ENCODE measurements at places on chromosomes 12 and 14. TPM values are rescaled to one million over a fixed set of nuclear protein-coding genes. Genes with fewer than 3 reads are reported as not detected.

The BEGAIN gene
- total RNA-seq = under 0.01 TPM

- no peak for DNase-seq
These were observed 113.5 kb upstream of the VRK1 start for GRCh38 chr14:96683562-96684289.

GRCh38 chr12:92149563-92149962, 3.9 kb upstream of the BTG1 start:
- DNase-seq = no peak

The EPYC gene
- not detected for total RNA-seq

DNA sequence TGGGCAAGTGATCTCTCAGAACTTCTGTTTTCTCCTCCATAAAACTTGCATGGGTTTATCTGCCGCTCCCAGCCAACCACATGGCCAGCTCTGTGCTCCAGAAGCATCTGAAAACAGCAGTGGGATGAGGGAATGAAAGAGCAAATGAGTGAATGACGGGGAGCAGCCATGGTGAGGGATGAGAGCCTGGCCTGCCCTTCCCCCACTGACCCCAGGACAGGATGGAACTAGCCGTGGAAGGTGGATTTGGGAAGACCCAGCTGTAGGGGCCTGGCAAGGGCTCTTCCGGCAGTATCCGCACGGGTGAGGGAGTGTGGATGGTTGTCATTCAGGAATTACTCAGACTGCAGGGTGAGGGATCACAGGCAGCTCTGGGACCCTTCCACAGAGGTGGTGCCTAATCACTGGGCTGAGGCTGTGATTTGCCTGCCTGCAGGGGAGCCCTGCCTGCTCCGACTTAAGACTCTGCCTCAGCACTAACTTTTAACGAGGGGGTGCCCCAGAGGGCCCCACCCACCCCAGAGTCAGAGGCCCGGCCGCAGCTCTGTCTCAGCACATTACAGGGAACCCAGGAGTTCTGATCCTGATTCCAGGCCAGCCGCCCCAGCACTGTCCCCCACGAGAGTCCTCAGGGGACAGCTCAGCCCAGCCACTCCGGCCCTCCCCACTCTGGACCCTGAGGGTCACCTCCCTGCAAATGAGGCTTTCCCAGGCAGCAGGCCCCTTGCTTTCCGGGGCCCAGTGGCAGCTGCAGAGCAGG, 136.8 kb upstream of the C14orf180 start:
- DNase-seq = no peak

- no peak for DNase-seq
These were observed 9.4 kb downstream of the CDCA4 start for GRCh38 chr14:105011312-105011990.

The PZP gene
- total RNA-seq = 0.26 TPM

DNA sequence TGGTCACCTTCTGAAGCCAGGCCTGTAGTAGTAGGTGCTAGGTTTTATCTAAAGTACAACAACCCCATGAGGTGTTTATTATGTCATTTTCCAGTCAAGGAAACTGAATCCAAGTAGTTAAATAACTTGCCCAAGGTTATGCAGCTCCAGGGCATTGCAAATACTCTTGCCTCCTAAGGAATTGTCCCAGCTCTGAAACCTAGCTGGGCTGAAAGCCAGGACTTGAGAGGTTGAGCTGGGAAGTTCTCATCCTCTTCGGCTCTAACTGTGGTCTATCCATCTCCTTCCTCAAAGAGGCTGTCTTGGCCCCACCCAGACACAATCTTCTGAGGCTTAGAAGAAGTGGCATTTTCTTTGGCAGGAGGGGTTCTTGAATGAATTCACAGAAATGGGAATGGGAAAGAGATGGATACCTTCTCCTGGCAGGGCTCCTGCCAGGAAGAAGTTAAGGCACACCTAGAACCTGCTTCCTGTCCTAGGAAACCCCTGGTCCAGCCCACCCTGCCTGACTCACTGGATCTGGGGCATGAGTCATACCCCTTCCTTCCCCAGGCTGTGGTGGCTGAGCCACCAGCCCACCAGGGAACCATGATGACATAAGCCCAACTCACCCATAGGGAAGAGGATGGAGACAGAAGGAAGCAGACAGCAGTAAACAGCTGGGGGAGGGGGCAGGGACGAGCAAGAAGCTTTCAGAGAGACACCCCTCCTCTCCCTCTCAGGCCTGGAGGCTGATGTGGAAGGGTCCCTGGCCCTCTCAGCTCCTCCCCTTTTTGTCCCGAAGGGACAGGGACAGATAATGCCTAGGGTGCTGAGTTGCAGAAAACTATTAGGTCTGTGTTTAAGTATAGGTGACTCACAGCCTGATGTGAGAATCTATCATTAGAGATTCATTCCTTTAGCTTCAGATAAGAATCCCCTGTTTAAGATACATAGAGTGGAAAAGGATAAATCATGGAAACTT, 2.1 kb upstream of the PLEK2 start:
- peak; percentile 89 for DNase-seq

The RBP5 gene
- total RNA-seq = 0.26 TPM

The PIWIL1 gene
- not detected for total RNA-seq

GRCh38 chr14:99231850-99232713, 39.9 kb downstream of the BCL11B start:
- DNase-seq = no peak

DNA sequence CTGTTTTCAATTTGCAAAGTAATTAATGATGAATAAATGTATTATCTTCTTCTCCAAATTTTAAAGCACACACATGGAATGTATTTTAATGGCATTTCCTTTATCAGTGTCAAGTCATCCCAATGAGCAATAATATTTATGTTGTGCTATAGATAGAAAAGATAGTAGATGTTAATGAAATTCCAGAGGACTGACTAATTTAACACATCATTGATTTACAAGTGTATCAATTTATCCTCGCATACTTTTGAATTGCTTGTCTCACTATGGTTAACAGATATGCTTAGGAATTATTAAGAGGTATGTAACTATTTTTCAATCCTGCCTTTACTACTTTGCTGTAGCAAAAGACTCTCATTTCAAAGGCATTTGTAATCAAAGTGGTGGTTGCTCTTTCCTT, 842.9 kb downstream of the SLC6A15 start:
- no peak for DNase-seq

The ZNF641 gene
- 0.51 TPM for total RNA-seq

The OR6C2 gene
- total RNA-seq = not detected

DNA sequence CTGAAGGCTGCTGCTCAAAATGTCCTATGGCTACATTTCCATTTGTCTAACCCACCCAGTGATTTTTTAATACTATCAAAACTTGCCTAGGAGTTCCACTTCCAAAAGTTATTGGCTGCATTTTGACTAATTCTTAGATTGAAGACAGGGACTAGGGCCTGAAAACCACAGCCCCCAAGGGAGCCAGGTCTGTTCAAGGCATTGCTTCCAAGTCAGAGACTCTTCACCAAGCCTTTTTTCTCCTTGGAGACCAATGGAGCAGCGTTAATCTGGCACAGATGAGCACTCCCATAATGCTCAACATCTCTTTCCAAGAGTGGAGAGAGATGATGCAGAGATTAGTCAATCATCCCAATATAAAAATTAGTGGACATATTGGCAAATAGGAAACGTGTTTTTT, 112.5 kb upstream of the HIF1A start:
- DNase-seq = no peak

- DNase-seq = no peak
These were observed 17.1 kb upstream of the EMP1 start for GRCh38 chr12:13179211-13180074.

GRCh38 chr12:51851413-51852124, 3.1 kb upstream of the FIGNL2 start:
- no peak for DNase-seq

GRCh38 chr12:42686514-42687172, 97.1 kb upstream of the PRICKLE1 start:
- DNase-seq = no peak

DNA sequence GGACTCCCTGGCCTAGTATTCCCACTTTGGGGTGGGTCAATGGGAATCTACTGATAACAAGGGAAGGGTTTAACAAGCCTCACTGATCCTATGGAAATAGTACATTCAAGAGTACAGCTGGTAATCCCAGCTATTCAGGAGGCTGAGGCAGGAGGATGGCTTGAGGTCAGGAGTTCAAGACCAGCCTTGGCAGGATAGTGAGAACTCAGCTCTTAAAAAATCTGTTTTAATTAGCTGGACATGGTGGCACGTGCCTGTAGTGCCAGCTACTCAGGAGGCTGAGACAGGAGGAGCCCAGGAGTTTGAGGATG, 4.5 kb downstream of the POMT2 start:
- no peak for DNase-seq

The TAC3 gene
- not detected for total RNA-seq

DNA sequence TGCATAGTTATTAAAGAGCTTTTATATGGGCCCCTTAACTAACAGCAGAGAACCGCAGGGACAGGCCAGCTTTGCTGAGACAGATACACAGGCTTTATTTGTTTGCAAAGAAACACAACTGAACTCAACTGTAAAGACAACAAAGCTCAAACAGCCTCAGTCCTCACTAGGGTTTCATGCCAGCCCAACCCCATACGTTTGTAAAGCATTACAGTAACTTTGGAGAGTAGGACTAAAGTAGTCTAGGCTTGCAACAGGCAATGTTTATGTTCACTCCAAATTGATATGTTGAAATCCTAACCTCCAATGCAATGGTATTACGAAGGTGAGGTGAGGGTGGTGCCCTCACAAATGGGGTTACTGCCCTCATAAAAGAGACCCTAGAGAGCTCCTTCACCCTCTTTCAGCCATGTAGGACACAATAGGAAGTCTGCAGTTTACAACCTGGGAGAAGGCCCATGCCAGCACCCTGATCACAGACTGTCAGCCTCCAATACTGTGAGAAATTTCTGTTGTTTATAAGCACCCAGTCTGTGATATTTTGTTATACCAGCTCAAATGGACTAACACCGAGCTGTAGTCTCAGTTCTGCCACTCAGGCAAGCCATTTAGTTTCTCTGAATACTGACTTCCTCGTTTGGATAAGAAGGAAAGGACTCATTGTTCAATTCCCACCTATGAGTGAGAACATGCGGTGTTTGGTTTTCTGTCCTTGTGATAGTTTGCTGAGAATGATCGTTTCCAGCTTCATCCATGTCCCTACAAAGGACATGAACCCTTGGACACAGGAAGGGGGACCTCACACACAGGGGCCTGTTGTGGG, 35.2 kb downstream of the PPM1H start:
- DNase-seq = no peak

The KRT1 gene
- total RNA-seq = not detected

GRCh38 chr14:73645248-73645610, 443 bp downstream of the DNAL1 start:
- no peak for DNase-seq

The CCDC196 gene
- total RNA-seq = not detected

The RBMS2 gene
- 52.4 TPM for total RNA-seq

- no peak for DNase-seq
These were observed 388.1 kb downstream of the CCDC91 start for GRCh38 chr12:28578361-28578760.

DNA sequence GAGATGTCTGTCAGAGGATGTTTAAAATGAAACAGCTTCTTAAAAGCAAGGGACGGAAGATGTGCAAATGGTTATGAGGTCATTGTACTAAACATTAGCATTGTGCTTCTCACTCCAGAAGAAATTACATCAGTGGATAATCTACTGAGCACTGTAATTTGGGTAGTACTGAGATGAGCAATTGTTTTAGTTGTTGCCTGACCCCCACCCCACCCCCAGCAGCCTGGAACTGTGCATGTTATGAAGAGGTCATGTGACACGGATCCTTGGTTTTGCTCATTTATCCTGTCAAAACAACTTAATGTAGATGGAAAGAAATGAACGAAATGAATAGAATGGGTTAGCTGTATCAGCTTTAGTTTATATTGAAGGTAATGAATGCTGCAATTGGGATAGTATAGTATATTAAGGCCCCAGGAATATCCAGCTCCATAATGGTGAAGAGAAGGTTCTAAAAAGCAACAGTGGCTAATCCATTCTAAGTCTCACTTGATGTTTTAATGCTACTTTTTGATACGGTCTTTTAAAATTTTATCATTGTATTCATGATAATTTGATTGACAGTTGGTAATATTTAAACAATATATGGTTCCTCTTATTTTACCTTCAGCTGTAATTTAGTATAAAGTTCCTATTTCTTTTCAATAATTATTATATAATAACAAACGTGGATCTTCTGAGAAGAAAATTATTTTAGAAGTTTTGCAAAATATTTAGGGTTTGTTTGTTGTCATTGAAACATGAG, 58.5 kb downstream of the WNK1 start:
- peak; percentile 21 for DNase-seq

The IRAK4 gene
- total RNA-seq = 14.3 TPM

- DNase-seq = no peak
These were observed 335.1 kb downstream of the ACSS3 start for GRCh38 chr12:81412940-81413339.

The GALNT4 gene
- total RNA-seq = 15.0 TPM

The KRT73 gene
- not detected for total RNA-seq

- no peak for DNase-seq
These were observed 34.3 kb upstream of the NCOR2 start for GRCh38 chr12:124601706-124602105.

DNA sequence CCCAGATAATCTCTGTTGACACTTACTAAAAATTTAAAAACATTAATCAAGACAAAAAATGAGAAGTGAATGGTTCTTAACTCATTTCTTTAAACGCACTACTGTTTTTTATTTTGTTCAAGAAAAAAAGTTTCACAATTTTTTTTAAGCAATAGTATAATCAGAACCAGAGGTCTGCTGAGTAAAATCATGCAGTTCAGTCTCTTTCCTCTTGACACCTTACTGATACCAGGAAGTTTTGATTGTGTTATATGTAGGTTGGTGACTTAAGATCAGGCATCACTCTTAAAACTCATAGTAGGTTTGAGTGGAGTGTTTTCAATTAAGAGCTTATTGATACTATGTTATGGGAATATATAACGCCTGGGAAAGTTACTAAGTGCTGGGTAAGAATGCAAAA, 121.4 kb downstream of the TRMT5 start:
- DNase-seq = no peak

DNA sequence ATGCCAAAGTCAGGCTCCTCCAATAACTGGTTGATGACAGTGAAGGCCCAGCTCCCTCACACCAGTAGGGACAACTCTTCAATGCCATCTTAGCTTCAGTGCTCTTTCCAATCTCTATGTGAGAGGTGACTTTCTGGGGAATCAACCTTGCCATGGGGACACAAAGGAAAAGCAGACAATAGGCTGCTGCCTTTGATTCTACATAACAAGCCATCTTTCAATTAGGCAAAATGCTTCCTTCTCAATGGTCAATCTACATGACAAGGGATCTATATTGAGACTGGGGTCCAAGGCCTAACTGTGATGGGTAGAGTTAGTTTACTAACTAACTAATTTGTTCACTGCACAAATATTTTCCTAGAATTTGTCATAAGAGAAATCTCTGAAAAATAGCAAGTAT, 1417.5 kb upstream of the SEL1L start:
- no peak for DNase-seq

The CHFR gene
- total RNA-seq = 32.6 TPM

- no peak for DNase-seq
These were observed 5.7 kb downstream of the SLC4A8 start for GRCh38 chr12:51430196-51430895.

DNA sequence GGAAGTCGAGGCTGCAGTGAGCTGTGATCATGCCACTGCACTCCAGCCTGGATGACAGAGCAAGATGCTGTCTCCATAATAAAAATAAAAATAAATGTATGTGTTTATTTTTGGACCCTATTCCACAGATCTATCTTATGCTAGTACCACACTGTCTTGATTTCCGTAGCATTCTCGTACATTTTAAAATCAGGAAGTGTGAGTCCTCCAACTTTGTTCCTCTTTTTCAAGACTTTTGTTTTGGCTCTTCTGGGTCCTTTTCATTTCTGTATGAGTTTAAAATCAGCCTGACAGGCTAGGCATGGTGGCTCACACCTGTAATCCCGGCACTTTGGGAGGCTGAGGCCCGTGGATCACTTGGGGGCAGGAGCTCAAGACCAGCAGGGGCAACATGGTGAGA, 25.8 kb downstream of the DAO start:
- no peak for DNase-seq

GRCh38 chr12:132851465-132851864, 22.8 kb upstream of the GOLGA3 start:
- DNase-seq = no peak
